ENCODE measurements at places on chromosomes 16 and 17.

DNA sequence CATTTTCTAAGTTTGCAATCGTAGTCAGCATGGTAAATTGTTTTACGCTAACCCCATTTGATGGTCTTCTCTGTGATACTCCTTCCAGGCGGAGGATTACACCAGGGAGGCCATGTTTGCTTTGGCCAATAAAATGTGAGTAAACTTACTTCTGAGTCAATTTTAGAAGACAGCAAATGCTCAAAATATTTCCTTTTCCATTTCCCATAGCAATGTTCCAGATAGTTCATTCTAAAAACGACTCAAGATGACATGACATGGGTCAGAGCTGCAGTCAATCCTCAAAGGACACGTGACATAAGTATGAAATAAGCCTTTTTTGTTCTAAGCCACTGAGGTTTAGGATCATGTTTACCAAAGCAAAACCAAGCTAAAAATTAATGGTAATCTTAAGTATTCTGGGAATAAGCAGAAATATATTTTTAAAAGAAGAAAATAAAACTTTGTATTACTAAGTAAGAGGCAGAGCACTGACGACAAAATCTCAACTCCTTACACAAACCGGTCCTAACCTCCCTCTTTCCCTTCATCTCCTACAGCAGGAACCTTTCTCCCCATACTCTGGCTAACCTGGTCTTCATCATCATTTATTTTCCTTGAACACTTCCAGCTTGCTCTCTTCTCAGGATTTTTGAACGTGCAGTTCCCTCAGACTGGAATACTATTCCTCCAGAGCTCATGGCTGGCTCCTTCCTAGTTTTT is 266.2 kb downstream of the CEP112 start:
- DNase-seq, result no peak

DNA sequence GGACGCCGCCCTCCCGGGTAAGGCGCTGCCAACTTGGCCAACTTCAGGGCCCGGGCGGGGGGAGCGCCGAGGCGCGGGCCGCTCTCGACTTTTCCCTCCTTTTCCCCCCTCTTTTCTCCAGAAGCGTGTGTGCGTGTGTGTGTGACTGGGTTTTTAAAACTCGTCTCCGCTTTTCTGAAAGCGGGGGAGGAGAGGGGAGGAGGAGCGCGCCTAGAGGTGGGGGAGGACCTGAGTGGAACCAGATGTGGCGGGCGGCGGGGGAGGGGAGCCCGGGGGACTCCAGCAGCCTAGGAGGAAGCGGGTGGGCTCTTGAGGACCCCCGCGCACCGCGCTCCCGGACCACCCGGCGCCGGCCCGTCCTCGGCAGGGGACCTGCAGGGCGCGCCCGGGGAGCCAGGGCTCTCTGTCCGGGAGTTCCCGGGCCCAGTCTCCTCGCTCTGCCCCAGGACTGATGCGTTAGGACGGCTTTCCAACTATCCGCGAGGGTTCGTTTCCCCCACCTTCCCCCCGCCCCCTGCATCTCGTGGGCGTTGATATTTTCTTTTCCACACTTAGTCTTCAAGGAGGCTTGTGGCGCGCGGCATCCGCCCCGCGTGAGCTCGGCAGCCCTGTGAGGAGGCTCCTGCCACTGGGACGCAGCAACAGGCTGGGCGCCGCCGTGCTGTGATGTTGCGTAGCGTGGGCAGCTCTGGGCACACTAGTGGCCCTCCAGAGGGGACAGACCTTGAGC is 599 bp downstream of the MRC2 start:
- peak; percentile 45 for DNase-seq

- no peak for DNase-seq
These were observed 29.8 kb upstream of the RASD1 start for GRCh38 chr17:17525956-17526355.

DNA sequence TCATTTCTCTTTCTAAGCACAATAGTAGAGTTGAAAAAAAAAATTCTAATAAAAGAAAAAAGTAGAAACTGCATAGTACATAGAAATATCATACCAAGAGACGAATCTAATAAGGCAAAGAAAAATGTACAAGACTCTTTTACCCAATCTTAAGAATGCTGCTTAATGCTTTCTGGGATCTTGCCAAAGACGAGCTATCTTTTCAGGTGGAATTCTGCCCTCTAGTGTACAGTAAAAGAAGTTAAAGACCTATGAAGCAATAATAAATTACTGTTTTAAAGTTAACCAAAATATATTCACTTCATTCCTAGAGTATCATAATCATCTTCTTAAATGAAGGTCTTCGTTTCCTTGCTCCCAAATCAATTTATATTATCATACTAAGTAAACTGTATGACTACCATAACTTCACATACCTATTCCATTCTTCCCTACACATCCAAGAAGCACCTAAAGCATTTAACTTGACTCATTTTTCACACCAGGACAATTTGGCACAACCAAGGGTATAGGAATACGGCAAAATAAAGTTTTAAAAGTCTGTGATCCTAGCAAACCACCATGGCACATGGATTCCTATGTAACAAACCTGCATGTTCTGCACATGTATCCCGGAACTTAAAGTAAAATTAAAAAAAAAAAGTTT is 47.7 kb downstream of the CFDP1 start:
- peak; percentile 31 for DNase-seq

GRCh38 chr16:67779256-67780014 is 26.9 kb downstream of the RANBP10 start:
- no peak for DNase-seq

DNA sequence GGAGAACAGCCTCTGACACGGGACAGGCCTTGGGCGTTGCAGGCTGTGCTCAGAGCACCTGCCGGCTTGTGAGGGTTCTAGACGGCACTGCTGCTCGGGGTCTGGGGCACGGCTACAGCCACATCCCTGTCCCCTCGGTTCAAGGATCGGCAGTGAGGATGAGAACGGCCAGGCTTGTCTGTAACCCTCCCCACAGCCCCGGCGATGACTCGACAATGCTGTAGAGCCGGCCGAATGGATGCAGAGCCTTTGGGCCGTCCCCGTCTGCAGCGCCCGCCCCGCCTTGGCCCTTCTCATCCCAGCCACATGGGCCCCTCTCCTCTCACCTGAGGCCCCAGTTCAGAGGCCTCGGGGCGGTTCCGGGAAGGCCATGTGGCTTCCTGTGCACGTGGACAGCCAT is 49.0 kb upstream of the METRNL start:
- DNase-seq, result no peak

- DNase-seq, result no peak
These were observed 76.5 kb upstream of the GSE1 start for GRCh38 chr16:85536411-85537330.

DNA sequence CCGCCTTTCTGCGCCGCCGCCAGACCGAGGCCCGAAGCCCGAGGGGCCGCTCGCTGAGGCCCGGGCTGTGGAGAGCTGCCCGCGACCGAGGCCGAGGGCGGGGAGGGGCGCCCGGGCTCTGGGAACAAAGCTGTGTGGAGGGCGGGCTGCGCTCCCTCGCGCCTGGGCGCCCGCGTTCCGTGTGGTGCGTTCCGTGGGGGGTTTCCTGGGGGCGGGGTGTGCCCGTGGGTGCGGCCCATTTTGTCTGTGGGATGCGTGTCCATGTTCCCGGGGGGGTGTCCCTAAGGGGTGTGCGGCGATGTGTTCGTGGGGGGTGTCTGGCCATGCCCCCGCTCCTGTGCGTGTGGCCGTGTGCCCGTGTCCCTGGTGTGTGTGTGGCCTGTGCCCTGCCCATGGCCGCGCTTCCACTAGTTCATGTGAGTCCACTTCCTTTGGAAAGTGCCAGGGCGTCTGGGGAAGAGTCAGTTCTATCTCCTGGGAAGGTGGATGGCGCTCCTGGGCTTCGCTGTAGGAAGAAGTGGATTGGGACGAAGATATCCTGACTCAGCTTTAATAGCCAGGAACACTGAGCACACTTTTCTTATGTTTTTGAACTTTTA is 520 bp downstream of the JPT2 start:
- DNase-seq, result peak; percentile 24

- no peak for DNase-seq
These were observed 68.0 kb upstream of the SIAH1 start for GRCh38 chr16:48452991-48453760.

DNA sequence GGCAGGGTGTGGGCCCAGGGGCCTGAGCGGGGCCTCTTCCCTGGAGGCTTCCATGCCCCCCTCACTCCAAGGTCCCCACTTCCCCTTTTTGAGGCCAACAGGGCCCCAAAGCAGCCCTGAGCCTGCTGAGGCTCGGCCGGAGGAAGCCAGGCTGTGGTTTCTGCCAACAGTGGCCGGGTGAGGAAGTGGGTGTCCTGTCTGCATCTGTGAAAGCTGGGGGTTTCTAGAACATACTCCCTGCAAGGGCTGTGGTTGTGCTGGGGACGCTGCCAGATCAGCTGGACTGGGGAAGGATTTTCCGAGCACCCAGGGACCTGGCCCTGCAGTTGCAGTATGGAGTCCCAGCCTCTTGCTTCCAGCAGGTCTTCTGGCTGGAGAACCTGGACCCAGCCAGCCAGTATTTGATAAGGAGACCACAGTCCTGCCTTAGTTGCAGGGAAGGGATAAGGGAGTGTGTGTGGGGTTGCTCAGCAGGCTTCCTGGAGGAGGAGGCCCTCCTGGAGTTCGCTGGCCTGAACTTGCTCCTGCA is 15.7 kb downstream of the ADCY7 start:
- DNase-seq, result peak; percentile 81

GRCh38 chr16:82184213-82184612 is 14.2 kb upstream of the MPHOSPH6 start:
- DNase-seq, result no peak

Data from CMK (cell line).